ENCODE measurements at places on chromosomes 4 and X.

- no peak for DNase-seq
Observed at GRCh38 chr4:182810103-182810615, 107.0 kb downstream of the DCTD start.

GRCh38 chr4:145928748-145929147 is 9.9 kb downstream of the ZNF827 start:
- DNase-seq: no peak

- DNase-seq: no peak
Observed at GRCh38 chr4:116665716-116666115, 419.7 kb downstream of the TRAM1L1 start.

DNA sequence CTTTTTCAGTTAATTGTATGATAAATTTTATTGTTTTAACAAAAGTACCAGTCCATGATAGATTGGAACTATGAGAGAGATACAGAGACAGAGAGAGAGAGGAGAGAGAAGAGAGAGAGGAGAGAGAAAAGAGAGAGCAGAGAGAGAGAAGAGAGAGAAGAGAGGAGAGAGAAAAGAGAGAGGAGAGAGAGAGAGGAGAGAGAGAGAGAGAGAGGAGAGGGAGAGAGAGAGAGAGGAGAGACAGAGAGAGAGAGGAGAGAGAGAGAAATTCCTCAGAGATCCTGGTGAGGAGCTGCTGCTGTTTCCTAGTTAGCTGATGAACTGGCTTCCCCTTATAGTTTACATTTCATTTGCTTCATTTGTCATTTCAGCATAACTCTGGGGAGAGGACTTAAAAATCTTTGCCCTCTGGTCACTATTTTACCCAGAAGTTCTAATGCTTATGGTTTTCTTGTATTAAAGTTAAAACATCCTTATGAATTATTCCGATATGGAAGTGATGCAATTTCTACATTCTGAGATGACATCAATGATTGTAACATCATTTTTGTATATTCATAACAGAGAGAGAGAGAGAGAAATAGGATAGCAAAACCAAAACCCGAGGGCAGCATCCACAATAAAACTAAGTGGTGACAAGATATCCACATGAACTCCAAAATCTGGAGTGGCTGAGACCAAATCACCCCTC is 10.8 kb downstream of the CTAG1A start:
- no peak for DNase-seq

GRCh38 chrX:41516999-41517765 is 70.0 kb downstream of the NYX start:
- peak; percentile 93 for DNase-seq

DNA sequence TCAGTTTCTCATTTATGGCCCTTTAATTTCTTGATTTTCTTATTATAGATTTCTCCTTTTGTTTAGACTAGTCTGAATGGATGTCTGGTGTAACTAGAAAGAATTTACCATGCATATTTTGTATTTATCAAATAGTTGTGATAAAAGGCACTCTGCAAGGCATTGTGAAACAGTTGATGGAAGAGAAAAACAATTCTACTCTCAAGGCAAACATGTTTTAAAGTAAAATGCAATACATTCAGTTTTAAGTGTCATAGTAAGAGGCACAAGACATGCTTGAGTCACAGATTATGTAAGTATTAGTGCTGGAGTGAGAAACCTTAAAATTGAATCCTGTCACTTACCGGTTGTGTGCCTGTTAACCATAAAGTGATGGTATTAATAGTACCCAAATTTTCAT is 283.3 kb upstream of the DKK2 start:
- no peak for DNase-seq
